SHP77 (cell line): ENCODE measurements at places on chromosomes 2 and 18.

- DNase-seq, result no peak
Measured at GRCh38 chr2:96138179-96139145, at the start of gene ASTL. TSS of gene ASTL (minus strand) at chr2:96138502. CDS start at chr2:96138436, 66 bp downstream.

DNA sequence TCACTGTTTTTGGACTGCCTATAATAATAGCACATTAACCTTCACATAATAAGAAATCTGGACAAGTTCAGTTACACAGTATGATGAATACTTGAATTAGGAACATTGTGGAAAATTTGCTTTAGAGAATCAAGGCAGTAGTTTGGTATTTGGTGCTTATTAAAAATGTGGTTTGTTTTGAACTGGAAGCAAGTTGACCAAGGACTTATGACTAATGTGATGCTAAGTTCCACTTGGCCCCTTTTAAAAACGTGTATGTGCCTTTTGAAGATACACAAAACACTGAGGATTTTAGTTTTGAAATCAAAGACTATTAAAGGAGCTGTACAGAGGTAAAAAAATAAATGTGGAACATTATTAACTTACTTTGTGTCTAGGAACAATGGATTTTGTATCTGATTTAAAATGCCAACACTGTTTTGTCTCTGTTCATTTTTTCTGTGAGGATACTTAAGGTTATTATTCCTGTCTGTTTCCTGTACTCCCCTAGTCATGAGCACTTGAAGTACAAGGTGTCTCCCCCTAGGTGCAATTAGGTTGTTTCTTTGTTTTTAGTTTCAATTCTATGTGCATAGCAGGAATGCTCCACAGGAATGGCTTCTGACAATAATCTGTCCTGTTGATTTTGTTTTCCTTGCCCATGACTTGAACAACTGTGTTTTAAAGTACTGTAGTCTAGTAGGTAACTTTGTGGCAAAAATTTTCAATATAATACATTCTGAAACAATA, 49.6 kb upstream of the PTH2R start:
- DNase-seq, result no peak

DNA sequence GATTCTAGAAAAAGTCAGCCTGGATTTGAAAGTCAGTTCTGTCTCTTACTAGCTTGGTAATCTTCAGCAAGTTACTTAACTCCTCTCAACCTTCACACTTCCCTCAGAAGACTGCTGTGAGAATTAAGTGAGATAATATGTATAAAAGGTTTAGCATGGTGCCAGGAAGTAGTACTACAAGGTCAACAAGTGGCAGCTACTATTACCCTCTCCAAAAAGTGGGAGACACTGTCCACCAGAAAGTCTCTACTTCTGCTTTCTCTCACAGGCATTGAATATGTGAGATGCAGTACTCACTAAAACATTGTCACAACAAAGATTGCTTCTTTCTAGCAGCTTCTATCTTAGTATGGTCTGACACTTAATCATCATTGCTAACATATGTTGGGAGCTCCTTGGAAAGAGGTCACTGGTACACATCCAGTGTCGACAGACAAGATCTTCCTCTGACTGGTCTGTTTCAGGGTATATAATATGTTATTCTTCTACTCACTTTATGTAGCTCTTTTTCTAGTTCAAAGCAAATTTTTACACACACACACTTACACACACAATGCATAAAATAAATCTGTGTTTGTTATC, 47.9 kb downstream of the DOCK10 start:
- DNase-seq, result no peak

- DNase-seq, result no peak
Measured at GRCh38 chr18:51082571-51083267, 52.7 kb downstream of the SMAD4 start.

GRCh38 chr18:55522011-55522410, 66.0 kb downstream of the TCF4 start:
- no peak for DNase-seq

GRCh38 chr2:126656431-126657147, 631 bp downstream of the GYPC start:
- no peak for DNase-seq

- no peak for DNase-seq
Measured at GRCh38 chr2:172404824-172405223, 22.6 kb upstream of the ITGA6 start.

DNA sequence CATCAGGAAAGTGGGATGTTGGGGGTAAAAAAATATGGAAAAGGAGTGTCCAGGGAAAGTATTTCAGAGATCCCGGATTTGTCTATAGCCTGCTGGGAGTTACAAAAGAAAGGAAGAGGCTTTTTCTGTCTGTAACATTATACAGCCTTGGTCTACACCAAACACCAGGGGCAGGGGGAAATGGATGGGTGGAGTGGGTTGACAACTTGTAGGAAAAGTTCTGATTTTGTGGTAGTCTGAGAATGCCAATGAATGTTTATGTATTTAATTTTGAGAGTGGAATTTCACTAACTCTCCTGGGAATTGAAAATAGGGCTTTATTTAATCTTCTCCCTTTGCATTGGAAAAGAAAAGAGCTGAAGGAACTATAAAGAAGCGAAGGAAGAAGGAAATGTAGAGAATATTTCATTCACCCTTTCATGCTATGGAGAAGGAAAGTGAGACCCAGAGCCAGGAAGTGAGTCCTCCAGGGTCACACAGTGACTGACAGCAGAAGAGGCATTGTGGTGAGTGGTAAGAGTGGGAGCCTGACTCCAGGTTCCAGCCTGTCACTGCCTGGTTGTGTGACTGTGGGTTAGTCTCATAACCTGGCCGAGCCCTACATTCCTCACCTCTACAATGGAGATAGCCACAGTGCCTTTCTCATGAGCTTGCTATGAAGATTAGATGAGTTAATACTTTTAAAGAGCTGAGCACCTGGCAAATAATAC, 346.3 kb upstream of the TNP1 start:
- DNase-seq, result no peak

DNA sequence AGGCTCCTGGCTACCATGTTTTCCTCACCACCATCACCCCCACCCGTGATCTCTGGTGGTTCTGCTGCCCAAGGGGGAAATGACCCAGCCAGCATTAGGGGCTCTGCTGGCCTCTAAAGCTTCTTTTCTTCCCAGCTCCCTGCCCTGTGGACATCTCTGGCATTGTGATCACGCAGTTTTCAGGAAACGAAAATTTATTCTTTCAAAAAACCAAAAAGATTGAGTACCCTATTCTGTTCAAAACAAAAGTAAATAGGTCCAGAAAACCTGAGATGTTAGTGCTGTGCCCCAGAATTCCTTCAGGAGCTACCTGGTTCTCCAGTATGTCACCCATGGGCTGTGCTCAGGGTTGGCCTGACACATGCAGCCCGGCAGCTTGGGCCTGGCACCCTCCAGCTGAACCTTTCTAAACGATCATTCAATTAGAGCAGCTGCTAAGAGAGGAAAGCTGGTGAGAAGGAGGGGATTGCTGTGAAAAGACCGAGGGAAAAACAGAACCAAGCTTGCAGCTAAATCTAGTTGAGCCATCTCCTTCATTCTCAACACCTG, 157.5 kb downstream of the MGAT5 start:
- peak; percentile 45 for DNase-seq

DNA sequence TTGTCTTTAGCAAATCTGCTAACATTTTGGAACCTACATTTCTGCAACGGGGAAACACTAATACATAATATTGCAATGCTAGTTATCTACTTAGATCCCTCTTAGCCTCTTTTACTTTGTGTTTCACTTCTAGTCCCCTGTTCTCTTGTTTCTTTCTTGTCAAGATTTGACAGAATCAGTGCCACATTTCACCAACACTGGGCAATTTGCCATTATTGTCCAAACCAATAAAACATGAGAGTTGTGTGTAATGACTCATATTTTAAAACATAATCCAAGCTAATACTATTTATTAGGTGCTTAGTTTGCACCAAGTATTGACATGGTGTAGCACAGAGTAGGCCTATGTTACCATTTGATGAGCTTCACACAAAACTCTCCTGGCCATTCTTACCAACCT, 33.7 kb upstream of the ACVR1C start:
- no peak for DNase-seq

GRCh38 chr2:136916131-136916530, 150.8 kb downstream of the THSD7B start:
- no peak for DNase-seq
